ENCODE measurements at places on chromosomes 4 and X. TPM values are rescaled to one million over a fixed set of nuclear protein-coding genes. Genes with fewer than 3 reads are reported as not detected.

The CHRNA9 gene
- total RNA-seq = not detected

The PLXNA3 gene
- total RNA-seq = 114 TPM

The SYP gene
- 1.2 TPM for total RNA-seq

The S100P gene
- total RNA-seq = not detected

The RRH gene
- total RNA-seq = 0.64 TPM

The GASK1B gene
- 0.39 TPM for total RNA-seq

The EGF gene
- not detected for total RNA-seq

The UGT8 gene
- 24.0 TPM for total RNA-seq

The IL2 gene
- not detected for total RNA-seq

The DCAF12L1 gene
- not detected for total RNA-seq
